ENCODE measurements at places on chromosomes 6 and 20.

DNA sequence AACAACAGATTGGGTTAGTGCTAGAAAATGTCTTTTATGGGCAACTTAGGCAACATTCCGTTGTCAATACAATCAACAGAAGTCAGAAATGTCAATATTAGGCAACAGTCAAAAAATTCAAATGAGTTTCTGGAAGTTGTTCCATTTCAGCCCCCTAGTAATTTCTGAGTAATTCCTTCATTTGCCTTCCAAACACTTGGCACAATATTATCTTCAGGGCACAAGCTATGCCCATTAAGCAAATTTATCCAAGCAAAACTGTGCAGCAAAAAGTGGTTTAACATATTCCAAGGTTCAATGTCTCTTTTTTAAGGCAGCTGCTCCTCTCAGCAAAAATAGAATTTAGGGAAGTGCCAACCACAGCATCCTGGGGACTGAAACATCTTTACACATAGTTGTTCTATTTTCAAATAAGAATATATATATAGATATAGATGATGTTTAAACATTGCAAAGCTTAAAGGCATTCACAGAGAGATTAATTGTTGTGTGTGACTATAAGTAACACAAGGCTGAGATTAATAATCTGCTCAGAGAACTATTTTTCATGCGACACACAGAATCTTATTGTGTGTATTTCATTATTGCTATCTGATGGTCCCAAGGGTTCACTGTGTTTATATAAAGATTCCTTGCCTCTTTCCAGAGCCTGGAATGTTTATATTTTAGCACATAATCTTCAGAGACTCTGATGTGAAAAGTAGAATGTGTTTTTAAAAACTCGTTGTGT is 75.2 kb upstream of the ADTRP start:
- DNase-seq, result no peak

DNA sequence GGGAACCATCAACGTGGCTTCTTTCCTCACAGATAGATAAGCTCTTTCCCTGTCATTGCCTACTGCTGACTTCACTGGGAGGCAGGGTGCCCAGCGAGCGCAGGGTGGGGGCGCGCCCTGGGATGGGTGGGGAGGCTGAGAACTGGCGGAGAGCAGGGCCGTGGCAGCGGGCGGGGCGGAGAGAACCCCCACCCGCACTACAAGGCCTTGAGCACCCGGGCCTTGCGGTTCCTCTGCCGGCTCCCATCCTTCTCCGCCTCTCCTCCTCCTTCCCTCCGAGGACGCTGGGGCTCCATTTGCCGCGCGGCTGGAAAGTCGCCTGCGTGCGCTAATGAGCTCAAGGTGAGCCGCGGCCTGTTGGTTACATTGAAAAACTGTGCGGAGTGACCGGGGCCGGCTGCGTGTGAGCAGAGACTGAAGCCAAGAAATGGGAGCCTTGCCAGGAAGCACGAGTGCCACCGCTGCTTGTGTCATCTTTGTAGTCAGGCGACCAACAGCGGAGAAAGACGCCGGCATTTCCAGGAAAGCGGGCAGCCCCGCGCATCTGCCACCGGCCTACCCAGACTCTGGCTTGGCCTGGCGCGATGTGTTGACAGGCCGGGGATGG is 963.5 kb upstream of the SLC35B3 start:
- DNase-seq, result no peak

DNA sequence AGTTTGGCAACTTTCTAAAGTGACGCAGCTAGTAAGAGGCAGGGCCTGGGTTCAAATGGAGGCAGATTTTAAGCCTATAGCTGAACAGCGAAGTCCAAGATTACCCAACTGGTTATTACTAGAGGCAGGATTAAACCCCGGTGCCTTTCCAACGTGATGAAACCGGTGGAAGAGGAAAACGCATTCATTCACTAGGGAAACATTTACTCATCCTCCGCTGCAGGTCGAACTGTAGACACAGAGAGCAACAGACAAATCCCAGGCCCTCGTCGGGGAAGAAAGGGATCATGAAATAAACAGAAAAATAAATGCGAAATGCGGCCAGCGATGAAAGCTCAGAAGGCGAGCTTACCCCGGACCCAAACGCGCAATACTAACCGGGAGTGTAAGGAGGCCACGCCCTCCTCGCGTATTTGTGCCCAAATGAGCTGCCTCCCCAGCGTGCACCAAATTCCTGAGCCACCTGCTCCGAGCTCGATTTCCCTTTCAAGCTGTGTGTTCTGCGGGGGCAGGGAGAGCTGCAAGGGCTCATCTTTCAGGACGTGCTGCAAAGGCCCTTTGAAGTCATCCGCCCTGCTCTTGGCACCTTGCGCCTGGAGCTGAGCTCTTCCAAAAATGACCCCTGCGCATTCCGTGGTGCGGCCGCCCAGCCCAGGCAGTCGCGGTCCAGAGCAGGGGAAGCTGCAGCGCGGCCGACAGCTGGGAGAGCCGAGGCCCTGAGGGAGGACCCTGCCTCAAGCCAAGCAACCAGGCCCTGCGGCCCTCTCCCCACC is 46.9 kb downstream of the PDYN start:
- no peak for DNase-seq

DNA sequence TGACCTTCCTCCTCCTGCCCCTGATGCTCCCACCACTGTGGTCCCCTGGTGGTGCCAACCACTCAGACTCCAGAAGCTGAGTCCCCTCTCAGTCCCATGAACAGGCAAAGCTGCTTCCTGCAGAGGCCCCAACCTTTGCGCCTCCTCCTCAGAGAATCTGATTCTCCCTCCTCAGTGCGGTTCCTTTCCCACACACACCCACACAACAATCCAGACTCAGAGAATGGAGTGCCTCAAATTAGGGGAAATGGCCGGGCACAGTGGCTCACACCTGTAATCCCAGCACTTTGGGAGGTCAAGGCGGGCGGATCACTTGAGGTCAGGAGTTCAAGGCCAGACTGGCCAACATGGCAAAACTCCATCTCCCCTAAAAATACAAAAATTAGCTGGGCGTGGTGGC is 23.0 kb downstream of the RIPOR3 start:
- no peak for DNase-seq

- no peak for DNase-seq
Measured at GRCh38 chr6:20402092-20402341, 338 bp downstream of the E2F3 start.

DNA sequence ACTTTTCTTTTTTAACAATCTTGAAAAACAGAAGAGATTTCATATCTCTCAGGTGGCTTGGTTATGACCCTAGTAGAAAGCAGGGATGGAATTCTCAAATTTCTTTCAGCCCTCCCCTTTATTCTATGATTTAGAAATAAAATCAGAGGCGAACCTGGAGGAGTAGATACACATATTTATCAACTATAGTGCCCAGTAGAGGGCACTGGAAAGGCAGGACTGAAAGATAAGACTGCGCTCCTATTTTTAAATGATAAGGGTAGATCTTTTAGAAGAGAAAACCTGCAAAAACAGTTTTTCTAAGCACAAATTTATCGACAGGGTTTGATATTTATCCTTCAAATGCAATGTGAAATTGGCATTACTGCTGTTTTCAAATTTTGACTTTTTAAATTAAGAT is 1296.6 kb downstream of the EPHA7 start:
- peak; percentile 2 for DNase-seq

- DNase-seq, result no peak
Measured at GRCh38 chr6:112416866-112417265, 69.7 kb downstream of the RFPL4B start.

DNA sequence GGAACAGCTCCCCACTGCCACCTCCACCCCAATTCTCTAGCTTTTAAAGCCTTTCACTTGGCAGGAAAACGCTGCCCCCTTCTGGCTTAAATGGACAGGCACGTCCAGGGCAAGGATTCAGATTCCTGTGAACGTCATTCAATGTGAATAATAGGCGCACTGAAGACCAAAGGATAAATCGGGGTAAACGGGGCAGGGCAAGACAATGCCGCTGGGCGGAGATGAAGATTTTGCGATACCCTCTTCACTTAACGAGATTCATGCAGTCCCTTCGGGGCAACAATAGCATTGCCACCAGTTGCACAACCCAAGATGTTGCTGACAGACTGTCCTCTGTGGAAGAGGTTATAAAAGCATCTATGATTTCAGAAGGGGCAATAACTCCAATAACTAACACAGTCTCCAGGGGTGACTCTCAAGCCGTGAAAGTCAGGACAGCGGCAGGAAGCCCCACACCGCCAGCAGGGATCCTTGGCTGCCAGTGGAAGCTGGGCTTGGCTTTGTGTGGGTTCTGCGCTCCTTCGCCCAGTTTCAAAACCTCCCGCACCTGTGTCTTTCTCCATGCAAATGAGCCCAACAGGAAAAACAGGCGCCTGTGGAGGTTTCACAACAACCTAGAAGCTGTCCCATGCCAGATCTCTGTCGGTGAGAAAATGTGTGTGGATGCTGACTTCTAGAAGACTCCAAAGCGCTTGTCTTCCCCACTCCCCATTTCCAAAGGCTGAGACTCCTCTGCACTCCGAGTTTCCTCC is 291.8 kb downstream of the BMP7 start:
- peak; percentile 75 for DNase-seq

DNA sequence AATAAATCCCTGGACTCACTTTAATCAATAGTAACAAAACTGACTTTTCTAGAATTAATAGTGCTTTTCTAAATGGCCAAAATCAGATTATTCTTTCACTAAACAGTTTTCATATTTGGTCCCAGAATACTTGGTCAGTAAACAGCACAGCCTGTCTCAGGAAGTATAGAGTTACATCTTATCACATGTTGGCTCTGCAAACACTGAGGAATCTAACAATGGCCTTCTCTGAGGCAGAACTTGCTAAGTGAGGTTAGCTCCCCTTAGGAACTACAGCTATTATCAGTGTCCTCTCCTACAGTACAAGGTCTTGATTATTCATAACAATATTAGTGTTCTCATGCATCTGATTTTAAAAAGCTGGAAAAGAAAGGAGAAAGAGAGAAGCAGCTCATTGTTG is 1622.8 kb downstream of the HACE1 start:
- DNase-seq, result no peak

DNA sequence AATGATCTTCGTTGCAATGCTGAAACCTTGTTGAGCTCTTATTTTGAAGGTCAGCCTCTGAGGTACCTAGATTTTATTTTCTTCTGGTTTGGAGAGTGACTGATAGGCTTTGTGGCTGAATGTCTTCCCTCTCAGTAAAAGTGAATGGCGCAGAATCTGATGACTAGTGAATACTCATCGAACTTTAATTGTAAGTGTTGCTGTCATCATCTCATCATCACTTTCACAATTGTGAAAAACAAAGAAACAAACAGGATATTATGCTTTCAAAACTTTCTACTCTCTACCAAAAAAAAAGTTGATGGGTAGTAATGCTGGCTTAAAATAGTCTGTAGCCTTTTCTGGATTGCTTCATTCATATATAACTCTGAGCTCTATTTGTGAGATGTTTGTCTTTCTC is 239.5 kb upstream of the RAB32 start:
- DNase-seq, result no peak

All from NCI-H460 (cell line).